MM.1S (cell line): ENCODE measurements at places on chromosomes 3 and 15.
A peak's percentile ranks its signal among the peaks of the same experiment; 100 is the strongest.

GRCh38 chr3:18099611-18100010 is 325.5 kb downstream of the SATB1 start:
- DNase-seq = no peak

DNA sequence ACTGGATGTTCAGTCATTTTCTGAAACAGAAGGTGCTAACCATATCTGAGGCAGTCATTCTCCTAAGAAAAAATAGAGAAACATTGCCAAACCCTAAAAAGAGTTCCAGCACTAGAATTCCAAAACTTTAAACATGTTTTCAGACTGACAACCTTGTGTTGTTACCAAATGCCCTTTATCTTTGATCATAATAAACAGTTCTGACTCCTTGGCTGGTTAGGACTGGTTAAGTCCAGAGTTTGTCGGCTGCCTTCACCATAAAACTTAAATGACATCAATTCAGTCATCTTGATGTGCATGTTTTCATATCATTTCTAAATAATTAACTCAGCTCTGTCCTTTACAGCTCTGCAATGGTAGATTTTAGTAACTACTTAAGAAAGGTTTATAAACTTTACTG is 68.0 kb downstream of the COL8A1 start:
- DNase-seq = peak; percentile 2

DNA sequence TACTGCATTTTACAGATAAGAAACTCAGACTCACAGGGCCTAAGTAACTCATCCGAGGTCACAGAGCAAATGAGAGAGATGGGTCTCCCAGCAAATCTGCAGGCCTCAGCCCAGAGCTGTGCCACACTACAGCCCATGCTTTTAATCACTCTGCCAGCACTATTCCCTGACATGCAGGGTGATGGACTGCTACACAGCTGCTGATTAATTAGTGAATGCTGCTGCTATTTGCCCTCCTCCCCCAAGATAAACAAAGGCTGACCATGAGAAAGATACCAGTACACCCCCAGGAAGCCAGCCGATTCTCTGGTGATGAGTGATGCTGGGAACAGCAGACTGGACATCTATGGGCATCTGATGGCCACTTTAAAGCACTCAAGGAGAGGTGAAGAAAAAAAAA is 39.3 kb downstream of the RFTN1 start:
- no peak for DNase-seq

DNA sequence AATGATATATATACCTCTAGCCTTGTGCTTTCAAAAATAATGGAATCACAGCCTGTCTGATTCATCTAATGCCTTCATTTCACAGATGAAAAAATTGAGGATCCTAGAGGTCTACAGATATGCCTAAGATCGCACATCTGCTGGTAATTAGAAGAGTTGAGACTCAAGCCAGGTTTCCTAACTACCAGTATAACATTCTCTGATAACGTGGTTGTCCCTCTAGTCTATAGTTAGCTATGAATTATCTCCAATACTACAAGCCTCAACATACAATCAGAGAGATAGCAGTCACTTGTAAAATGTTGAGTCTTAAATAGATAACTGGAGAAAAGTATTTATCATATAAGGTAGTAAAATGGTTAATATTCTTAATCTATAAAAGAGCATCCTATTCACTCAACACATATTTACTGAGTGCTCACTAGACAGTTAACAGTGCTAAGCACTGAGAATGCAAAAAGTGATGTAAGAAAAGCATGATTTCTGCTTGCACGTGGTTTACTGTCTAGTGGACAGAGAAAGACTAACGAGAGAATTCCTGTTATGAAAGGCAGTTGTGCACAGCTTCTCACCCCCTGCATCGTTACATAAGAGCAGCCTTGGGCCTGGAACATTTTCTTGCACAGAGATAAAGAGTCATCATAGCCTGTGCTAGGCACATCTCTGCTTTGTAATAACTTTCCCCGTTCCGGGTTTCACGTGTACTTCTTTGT is 4.9 kb upstream of the ENTPD3 start:
- no peak for DNase-seq

DNA sequence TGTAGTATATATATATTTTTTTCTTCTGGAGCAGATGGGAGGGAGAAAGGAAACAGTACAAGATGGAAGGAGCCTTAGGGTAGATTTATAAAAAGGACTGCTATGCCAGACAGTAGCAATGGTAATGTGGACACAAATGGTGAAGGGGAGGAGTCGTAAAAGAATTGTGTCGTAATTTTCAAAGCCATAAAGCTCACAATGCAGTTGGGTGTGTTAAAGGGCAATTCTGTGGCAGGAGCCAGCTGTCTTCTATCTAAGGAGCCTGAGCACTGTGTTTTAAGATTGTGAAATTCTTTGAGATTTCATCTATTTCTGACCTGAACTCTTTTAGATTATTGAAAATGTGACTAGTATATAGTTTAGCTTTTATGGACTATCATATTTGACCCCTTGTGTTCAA is 58.9 kb downstream of the CNOT10 start:
- no peak for DNase-seq

- DNase-seq = peak; percentile 48
Measured at GRCh38 chr15:41494190-41494921, 682 bp downstream of the ITPKA start.

- DNase-seq = no peak
Measured at GRCh38 chr3:32646761-32647160, 38.2 kb upstream of the CNOT10 start.

DNA sequence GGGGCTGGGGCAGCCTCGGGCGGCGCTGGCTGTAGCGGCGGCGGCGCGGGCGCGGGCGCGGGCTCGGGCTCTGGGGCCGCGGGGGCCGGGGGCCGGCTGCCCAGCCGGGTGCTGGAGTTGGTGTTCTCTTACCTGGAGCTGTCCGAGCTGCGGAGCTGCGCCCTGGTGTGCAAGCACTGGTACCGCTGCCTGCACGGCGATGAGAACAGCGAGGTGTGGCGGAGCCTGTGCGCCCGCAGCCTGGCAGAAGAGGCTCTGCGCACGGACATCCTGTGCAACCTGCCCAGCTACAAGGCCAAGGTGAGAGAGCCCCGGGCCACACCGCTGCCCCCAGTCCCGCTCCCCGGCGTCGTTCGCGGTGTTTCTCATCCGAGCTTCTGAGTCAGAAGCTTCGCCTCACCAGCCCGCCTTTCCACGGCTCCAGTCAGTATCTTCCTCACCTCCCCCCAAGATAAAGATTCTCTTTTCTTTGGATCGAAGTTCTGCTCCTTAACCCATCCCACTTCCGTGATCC is 600 bp downstream of the FBXO45 start:
- peak; percentile 74 for DNase-seq

DNA sequence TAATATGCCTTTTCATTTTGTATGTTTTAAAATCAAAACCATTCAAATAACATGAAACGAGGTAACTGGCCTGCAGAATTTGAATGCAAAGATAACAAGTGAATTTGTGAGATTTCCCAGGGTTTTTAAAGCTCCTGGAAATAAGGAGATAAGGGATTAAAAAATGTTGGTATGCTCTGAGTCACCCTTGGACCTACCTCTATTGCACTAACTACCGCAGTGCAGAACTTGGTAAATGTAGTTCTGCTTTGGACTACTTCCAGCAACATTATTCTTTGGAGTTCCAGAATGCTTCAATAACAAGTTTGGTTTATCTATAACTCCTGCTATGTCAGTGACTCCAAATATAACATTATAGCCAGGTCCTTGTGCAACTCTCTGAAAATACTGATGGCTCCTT is 201.7 kb downstream of the GAP43 start:
- no peak for DNase-seq

- no peak for DNase-seq
Measured at GRCh38 chr15:69104050-69104750, 56.2 kb upstream of the GLCE start.

GRCh38 chr3:87088993-87089841 is 98.3 kb upstream of the VGLL3 start:
- DNase-seq = no peak

DNA sequence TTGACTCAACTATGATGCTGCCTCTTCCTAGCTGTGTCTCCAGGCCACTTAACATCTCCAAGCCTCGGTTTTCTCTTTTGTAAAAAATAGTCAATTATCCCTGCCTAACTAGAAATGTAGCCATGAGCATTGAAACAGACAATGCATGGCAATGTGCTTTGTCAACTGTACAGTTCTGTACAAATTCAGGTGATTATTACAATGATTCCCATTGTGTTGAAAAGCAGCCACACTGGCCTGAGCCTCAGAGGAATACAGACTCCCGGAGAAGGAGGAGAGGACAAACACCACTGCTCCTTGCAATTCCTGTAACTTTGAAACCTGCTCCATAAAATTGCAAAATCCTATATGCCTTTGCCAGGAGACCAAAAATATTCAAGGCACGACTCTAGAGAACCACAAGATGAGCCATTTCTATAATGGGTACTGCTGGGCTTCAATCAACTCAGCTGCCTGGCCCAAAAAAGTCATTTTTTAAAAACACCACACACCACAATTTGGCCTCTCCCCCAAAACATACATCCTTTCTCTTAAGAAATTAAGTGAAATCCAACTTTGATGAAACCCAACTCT is 28.6 kb downstream of the DAPK2 start:
- DNase-seq = no peak

DNA sequence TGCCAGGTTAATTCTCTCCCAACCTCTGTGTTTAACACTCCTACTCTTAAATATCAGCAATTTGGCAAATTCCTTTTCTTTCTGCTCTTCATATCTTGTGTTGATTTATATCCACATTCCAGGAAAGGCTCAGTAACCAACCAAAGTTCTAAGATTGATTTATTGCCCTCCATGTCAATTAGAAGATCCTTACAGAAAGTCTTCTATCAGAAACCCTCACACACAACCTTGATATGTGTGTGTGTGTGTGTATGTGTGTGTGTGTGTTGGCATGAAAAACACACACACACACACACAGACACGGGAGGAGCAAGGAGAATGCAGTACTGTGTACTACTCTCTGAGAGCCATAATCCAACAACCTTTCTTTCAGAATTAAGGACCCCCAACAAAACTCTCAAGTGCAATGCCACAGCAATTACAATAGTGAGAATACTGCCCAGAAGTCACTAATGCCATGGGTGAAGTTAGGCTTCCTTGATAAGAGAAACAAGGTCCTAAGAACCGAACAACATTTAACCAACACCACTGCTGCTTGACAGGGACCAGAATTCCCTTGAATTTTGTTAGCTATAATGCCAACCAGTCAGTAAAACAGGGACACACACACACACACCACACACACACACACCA is 1.1 kb downstream of the LSAMP start:
- no peak for DNase-seq

DNA sequence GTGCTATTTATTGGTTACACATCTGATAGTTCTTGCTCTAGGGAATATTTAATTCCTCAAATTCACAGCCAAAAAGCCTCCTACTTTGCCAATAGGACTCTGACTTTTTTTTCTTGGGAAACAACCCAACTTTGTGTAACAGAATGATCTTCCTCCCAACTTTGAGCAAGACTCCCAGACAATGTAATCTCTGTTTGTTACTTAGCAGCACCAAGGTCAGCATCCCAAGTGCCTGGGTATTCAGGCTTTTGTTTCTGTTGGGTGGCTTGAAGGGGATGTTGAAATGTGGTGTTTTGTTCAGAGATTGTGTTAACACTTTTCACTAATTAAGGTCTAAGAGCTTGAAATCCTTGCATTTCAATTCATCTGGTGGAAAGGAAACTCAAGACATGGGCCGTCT is 115.8 kb downstream of the ADAMTS9 start:
- no peak for DNase-seq

GRCh38 chr3:185931777-185932612 is 5.8 kb downstream of the TRA2B start:
- DNase-seq = no peak

- DNase-seq = no peak
Measured at GRCh38 chr3:19931767-19932188, 2.2 kb downstream of the EFHB start.
